ENCODE measurements at places on chromosomes 4 and X.

DNA sequence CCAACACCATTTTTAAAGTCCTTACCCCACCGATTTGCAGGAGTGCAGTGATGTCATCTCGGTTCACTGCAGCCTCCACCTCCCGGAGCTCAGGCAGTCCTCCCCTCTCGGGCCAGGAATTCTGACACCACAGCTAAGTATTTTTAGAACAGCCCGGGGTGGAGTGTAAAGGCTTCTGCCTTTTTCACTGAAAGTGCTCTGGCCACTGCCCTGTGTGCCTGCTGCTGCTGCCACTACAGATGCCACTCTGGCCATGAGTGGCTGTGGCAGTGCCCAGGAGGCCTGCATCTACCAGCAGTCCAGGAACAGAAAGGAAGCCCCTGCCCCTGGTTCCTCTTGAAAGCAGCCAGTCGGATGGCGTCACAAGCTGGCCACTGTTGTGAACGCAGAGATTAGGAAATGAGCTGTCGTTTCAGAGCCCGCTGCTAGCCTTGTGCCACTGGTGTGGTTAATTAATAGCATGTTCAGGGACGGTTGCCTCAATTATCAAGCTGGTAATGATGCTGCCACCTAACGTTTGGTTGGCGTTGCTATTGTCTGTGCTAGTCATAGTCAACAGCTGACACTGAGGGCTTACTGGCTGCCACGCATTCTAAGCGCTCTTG, 23.6 kb upstream of the TBC1D14 start:
- DNase-seq: no peak

DNA sequence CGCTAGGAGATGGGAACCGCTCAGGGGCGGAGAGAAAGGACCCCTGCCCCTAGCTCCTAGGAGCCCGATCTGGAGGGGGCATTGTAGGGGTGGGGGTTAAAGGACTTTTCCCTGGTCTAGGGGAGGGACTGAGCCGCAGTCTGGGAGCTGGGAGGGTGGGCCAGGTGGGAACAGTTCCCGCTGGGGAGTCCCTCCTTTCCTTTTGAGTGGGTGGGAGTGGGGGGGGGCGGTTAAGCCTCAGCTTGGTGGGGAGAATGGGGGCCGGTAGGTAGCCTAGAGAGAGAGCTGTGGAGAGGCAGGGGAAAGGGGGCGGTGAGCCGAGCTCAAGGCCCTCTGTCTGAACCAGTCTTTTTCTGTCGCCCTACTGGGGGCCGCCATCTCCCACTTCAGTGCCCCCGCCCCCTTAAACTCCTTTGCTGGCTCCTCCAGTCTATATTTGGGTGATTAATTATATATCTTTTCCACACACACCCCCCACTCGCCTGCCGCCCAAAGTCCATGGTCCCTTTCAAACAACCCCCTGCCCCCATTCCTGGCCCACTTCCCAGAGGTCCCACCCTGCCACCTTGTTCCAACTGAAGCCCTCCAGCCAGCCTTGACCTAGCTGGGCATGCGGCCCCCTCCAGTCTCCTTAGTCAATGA, 822 bp downstream of the ZNF275 start:
- no peak for DNase-seq

DNA sequence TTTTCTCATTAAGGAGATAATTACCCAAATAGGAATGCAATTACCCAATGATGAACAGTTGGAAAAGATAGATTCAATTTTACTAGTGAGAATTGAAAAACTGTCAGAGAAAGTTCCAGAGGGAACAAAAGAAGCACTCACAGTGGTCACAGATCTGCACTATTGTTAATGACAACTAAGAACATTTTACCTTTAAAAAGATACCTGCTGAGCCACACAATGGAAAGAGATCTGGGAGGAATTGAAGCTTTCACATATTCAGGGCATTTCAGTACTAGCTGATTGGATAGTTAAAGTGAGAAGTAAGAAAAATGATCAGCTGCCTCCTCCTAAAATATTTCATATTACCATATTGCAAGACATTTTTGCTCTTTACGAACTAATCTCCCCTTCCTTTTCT, 1822.2 kb downstream of the STIM2 start:
- DNase-seq: no peak

DNA sequence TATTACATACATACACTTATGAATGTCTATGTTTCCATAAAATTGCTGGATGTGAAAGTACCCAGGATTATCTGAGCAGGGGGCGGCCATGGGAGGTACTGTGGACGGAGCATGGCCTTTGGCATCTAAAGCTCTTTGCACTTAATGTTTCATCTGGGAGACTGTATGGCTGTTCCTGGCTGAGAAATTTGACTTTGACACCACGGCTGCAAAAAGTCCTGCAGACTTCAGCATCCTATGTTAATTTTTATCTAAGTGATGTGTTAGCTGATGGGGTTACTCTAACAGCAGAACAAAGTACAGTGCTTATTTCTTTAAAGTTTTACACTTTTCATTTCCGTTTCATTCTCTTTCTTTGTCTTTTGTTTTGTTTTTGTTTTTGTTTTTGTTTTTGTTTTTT, 139.8 kb upstream of the STX18 start:
- DNase-seq: no peak

DNA sequence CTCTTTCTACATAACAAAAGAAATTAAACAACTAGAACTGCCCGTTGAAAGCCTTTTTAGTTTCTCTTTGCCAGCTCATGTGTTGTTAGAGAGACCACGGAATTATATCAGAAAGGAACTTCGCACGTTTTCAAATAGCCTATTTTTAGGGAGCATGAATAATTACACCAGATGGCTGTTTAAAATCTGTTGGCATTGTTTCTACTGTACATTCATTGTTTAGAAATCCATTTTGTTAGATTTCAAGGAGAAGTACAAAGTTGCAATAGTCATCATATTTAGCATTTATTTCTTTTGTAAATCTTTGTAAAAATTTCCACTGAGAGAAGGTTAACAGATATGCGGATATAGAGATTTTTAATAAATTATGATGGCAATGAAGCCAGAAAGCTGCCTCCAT, 403.0 kb upstream of the HS3ST1 start:
- DNase-seq: no peak

DNA sequence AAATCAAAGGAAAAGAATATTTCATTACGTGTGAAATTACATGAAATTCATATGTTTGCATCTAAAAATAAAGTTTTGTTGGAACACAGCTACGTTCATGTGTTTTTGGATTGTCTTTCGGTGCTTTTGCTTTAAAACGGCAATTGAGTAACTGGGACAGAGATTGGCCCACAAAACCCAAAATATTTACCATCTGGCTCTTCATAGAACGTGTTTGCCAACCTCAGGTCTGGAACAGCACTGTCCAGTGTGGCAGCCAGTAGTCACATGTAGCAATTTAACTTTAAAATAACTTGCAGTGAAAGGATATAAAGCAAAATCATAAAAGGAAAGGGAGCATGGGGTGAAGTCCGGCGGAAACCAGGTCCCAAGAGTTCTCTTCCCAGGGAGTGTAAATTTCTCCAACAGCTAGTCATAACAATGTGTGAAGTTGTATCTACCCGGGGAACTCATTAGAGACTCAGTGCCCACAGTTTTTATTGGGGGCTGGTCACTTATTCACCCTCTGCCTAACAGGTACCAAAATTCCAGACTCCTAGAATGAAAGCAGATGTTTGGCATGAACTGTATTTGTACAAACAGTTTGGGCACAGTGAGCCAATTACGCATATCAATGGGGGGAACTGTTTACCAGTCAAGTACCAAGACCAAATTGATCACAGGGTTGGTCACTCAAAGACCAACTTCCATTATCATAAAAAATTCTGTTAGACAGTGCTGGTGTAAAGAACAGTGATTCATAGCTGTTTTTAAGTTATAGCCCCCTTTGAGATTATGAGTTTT, 10.3 kb downstream of the OCIAD1 start:
- no peak for DNase-seq

DNA sequence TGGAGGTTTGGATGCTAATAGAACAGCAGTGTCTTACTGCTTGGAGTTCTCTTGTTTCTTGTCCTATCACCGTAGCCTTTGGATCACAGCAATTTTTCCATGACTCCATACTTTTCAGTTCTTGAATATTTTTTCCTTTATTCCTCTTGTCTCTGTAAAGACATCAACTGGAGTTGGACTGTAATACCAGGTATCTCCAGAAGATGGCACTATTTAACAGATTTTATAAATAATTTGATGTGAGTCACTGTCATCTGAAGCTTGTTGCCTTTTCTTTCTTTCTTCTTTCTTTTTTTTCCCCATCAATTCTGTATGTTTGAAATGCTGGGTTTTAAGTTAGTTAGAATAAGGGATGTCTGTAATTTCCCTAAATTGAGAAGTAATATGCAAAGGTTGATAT, 24.1 kb downstream of the HPRT1 start:
- DNase-seq: no peak

DNA sequence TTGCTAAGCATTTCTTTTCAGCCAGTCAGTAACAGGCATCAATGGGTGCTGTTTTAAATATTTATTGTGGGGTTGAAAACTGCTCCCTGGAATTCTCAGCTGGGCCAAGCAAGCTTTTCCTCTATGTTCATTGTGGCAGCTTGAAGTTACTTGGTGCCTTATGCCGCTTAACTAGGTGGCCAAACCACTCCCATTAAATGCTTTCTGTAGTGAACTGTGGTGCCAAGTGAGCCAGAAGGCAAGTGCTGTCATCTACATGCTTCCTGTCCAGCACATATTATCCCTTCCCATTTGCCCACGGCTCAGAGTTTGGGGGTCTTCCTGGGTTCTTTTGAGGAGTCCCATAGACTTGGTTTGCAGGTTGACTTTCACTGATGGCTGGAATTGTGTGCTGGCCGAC, 64.8 kb downstream of the TAB3 start:
- DNase-seq: no peak

GRCh38 chrX:109928596-109929335, 74.1 kb upstream of the TMEM164 start:
- DNase-seq: no peak

DNA sequence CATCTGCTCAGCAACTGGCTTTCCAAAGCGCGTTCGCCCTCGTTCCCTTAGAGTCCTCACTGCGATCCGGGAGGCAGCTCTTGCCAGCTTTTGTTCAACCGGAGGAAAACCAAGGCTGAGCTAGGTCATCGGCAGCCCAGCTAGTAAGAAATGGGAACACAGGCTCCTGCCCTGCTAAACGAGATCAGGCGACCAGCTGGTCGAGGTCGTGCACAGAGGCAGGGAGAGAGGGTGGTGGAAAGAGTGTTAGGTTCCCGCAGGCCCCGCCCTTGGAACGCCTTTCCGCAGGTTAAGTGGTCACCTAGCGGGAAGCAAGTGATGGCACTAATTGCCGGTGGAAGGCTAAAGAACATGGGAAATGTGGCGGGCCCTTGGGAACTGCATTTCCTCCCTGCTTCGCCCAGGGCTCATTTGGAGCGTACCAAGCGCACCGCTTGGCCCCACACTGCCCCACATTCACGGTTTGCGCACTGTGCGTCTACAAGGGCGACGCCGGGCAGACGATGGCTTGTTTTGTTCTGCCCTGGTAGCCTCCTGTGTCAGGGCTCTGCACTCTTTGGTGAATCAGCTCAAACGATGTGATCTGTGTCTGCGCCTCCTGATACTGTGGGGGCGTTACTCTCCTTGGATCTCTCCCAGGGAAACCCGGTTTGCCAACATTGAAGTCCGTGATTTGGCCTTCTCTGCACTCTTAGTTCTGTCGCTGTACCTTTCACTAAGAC, 7.2 kb upstream of the PRDM8 start:
- DNase-seq: no peak

GRCh38 chr4:154854362-154854761, 73.3 kb downstream of the RBM46 start:
- no peak for DNase-seq

GRCh38 chrX:48165241-48165640, 31.4 kb downstream of the SSX5 start:
- DNase-seq: no peak

GRCh38 chrX:150465881-150466775, 102.3 kb upstream of the MTM1 start:
- no peak for DNase-seq

GRCh38 chr4:108433832-108434231, 186.5 kb upstream of the RPL34 start:
- DNase-seq: peak; percentile 50

DNA sequence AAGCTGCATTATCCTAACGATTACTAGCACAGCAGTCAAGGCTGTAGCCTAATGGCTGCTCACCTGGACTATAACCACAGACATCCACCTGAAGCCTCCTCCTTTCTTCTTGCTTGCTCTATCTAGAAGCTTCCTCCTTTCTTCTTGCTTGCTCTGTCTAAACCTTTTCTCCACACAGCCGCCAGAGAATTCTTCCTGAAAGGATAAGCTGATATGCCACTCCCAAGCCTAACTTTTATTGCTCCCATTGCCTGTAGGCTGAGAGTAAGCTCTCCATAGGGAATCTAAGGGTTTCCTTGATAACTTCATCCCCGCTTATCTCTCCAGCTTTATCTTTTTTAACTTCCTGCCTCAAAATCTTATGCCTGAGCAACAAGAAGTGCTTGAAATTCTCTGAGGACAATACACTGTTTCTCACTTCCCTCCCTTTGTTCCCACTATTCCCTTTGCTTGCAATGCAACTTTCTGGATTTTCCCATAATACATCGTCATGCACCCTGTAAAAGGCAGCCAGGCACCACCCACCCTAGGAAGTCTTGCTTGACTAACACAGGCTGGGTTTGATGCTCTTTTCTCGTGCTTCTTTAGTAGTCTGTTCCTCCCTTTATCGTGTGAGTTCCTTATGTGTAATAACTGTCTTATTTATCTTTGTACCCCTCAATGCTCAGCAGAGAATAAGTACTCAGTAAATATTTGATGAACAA, 1.4 kb upstream of the LRIT3 start:
- DNase-seq: no peak

DNA sequence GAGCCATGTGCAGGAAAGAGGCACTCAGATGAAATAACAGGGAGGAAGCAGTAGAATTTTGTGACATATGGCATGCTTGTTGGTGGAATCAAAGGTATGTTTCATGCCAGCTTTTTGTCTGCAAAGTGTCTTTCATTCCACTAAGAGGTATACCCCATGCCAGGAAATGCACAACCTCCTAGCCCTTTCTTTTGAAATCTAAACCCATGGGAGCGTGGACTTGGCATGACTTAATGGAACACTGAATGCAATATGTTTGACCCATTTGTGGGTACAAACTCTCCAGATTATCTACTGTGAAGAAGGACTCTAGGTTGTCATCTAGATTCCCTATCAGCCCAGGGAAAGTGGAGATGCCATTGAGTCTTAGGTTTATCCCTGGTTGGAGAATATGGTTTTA, 338.3 kb upstream of the TEX13C start:
- DNase-seq: no peak

DNA sequence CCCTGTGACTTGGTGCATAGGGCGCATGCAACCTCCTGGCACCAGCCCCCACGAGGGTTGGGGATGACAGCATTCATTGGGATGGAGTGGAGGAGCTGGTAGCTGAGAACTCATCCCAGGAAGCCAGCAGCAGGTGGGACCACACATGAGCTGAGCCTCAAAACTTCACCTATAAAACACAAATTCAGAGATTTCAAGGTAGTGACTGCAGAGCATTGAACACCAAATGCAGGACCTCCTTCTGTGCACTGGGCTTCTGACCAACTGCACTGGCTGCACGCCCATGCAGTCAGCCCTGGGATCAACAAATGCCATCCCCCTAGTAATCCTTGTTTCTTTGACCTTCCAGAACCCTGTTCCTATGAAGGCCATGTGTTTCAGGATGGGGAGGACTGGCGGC, 197.8 kb downstream of the FRAS1 start:
- no peak for DNase-seq

- no peak for DNase-seq
Observed at GRCh38 chrX:17081511-17081910, 135.1 kb downstream of the REPS2 start.

- no peak for DNase-seq
Observed at GRCh38 chr4:149017002-149017734, 575.0 kb upstream of the NR3C2 start.
